Activated CD4-positive, CD25-positive, alpha-beta regulatory T cell (primary cell): ENCODE measurements at places on chromosomes 7 and 10.

GRCh38 chr7:158992759-158993158 lies 136.4 kb downstream of the DYNC2I1 start:
- no peak for DNase-seq

DNA sequence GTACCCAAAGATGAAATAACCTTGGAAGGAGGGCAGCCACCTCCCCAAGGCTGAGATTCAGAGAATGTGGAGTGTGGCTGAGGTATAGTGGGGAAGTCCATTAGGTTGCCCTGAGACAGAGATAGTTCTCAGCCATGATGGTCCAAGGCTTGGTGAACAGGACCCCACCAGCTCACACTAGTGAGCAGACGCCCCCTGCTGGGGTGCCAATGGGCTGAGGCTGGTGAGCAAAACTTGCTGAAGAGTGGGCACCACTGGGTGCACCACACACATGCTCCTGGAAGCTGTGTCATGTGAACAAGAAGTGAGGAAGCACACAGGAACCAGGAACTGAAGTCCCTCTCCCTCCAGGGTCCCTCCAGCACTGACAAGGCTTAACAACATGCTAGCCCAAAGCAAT lies 8.9 kb downstream of the FBXL13 start:
- no peak for DNase-seq

- DNase-seq: no peak
Observed at GRCh38 chr7:47461161-47461560, 120.8 kb downstream of the TNS3 start.

DNA sequence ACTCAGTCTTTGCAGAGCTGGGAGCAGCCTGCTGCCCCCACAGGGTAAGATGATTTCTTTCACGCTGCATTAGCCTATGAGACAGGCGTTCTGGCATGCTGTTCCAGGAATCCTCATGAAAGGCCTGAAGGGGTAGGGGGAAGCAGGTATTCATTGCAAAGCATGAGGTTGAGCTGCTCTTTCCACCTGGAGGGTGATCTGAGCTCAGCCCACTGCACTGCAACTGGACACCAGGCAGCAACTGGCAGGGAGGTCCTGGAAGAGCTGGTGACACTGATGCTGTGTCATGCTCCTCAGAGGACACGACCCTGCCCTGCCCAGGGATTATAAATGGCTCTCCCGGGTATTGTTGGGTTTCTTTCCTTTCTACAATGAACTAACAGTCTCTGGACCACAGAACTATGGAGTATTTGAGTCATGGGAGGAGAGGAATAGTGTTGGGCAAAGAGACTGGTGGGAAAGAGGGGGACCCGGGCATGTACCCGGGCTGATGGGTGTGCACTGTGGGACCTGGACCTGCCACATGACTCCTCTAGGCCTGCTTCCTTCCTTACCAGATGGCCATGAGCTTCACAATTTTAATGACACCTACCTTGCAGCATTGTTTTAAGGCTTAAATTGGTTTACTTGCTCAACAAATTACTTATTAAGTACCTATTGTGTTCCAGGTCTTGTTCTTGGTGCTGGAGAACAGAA lies 24.3 kb downstream of the SLC25A28 start:
- no peak for DNase-seq

- DNase-seq: no peak
Observed at GRCh38 chr7:111835066-111835465, 272.8 kb upstream of the IMMP2L start.

DNA sequence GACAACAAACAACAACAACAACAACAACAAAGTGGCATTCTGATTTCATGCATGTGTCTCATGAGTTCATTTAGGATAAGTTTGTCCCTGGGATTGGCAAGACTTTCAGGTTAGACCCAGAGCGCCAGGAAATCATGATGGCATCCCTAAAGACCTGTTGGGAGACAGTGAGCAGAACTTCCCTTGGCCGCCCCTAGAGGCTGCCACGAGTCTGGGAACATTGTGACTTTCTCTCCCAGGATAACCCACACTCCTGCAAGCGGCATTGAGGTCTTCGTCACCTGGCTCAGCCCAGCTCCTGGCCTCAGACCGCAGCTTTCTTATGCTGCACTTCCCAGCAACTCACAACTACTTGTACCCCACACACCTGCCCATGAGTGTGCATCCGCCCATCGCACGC lies 80.5 kb upstream of the RNF32 start:
- DNase-seq: no peak

GRCh38 chr10:115937768-115938056 lies 335.3 kb downstream of the GFRA1 start:
- no peak for DNase-seq

GRCh38 chr10:13659887-13660550 lies 73.3 kb downstream of the PRPF18 start:
- DNase-seq: peak; percentile 31

GRCh38 chr7:97200018-97200417 lies 82.5 kb downstream of the SDHAF3 start:
- DNase-seq: no peak

- no peak for DNase-seq
Observed at GRCh38 chr7:67652937-67653336, 656.3 kb downstream of the TYW1 start.

DNA sequence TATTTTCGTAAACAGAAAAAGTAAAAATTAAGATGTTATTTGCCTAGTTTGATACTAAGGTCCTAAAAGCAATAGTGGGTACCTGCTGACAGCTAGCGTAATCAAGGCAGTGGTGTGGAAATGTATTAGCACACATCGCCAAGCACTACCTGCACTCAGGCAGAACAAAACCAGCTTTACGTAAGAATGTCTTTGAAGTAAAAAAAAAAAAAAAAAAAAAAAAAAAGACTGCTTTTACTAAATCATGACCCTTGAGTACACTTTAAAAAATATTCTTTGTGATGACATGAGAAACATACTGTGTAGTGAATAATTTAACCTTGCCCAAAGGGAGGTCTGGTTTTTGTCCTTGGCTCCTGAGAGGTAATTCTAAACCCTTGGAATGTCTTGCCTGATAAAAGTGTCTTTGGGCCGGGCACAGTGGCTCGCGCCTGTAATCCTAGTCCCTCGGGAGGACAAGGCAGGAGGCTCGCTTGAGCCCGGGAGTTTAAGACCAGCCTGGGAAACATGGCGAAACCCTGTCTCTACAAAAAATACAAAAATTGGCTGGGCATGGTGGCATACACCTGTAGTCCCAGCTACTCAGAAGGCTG lies 12.7 kb downstream of the XRCC2 start:
- DNase-seq: no peak

GRCh38 chr7:64999165-65000004 lies 7.1 kb downstream of the ERV3-1 start:
- no peak for DNase-seq

DNA sequence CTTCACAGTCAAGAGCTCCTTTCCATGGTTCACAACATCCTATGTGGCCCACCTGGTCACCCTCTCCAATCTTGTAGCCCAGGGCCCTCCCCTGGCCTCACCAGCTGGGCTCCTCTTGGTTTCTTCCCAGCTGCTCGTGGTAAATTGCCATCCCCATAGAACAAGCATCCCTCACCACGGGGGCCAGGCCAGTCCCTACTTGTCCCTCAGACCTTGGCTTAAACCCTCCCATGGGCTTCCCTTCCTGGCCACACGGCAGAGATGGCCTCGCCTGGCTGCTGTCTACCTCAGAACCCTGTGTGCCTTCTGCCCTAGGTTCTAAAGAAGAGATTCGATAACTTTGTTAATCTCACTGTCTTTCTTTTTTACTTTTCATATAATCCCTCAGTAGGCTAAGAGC lies 153.3 kb upstream of the TCERG1L start:
- no peak for DNase-seq

DNA sequence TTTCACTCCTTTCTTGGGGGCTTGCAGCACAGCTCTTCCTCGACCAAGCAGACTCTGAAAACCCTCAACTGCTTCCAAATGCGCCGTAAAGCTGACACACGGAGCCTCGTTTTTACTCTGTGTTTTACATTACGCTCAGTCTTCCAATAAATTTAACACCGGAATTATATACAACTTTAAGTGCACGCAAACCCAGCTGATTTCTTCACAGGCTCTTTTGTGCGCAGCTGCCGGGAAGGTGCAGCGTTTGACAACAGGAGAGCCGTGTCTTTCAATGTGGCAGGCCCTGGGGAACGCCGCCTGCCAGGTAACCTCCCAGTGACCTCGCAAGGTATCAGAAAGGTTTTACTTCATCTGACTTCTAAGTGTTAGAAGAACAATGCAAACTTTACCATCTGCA lies 35.0 kb downstream of the GFRA1 start:
- DNase-seq: no peak

DNA sequence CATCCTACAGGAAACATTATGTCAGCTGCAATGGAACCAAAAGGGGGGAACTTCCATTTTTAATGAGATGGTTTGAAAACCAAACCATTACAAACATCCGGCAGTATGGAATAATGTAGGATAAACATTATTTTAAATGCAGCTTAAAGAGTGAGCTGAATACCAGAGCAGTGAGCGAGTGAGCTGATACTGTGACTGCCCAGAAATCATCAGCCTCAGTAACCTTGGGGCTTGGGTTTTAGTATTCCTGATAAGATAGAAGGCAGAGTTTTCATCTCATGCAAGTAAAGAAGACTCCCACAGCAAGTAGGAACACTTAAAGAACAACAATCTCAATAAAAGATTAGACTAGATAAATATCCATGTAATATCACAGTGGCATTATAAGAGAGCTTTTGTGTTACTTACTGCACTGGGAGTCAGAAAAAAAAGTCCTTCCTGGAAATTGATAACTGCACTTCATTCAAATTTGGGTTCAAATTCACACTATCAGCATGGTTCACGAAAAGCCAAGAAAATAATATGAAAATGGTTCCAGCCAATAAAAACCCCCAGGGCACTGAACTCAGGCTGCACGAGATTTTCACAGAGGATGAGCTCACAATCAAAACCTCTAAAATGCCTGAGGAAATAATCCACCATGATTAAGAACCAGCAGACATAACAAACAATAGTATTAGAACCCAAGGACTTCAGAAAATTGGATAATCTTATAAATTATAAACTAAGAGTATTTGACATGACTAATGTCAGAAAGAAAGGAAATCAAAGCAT lies 115.7 kb downstream of the MTPAP start:
- DNase-seq: no peak

- no peak for DNase-seq
Observed at GRCh38 chr10:52479567-52479966, 165.5 kb downstream of the DKK1 start.

- DNase-seq: no peak
Observed at GRCh38 chr7:39228946-39229345, 251.2 kb downstream of the POU6F2 start.

GRCh38 chr7:92797284-92797683 lies 39.1 kb downstream of the CDK6 start:
- no peak for DNase-seq

- DNase-seq: no peak
Observed at GRCh38 chr10:119734396-119735332, 8.8 kb downstream of the INPP5F start.

GRCh38 chr10:75043256-75044131 lies 68.0 kb upstream of the SAMD8 start:
- no peak for DNase-seq

DNA sequence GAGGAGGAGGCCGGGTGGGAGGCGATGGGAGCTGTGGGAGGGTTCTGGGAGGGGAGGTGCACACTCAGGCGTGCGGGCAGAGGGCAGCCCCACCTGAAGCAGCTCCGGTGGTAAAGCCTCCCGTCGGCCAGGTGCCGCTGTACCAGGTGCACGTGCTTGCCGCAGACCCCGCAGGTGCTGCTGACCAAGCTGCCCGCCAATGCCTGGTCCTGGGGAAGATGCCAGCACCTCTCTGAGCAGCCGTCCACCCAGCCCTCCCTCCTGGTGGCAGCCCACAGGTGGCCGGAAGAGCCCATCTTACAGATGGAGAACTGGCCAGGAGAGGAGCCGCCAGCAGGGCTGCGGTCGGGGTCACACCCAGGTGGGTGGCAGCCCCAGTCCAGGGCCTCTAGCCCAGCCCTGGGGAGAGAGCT lies 12.6 kb downstream of the MICALL2 start:
- no peak for DNase-seq

DNA sequence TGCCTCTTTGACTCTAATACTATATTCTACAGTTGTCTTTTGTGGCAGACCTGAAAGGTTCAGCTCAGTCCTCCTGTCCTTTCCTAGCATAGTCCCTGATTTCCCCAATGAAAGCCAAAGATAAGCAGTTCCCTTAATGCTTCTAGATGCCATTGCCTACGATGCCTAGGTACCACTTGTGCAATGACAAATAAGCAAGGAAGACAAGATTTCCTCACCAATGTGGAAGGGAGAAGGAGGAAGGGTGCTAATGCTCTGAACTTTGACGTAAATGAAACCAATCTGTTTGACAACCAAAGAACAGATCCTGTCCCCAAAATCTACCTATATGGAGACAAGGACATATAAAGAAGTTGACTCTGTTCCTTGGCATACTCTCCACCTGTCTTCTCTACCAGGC lies 393.3 kb downstream of the KCNMA1 start:
- no peak for DNase-seq
